ENCODE measurements at places on chromosomes 3 and 15.

GRCh38 chr3:146024260-146024659, 136.7 kb downstream of the PLOD2 start:
- DNase-seq, result no peak

GRCh38 chr3:146884296-146884695, 279.1 kb upstream of the PLSCR5 start:
- no peak for DNase-seq

GRCh38 chr3:39103324-39103693, 4.1 kb downstream of the GORASP1 start:
- DNase-seq, result no peak

- DNase-seq, result no peak
Observed at GRCh38 chr15:76398317-76399104, 61.9 kb downstream of the ISL2 start.

GRCh38 chr3:54736459-54736858, 191.4 kb downstream of the LRTM1 start:
- DNase-seq, result no peak
